ENCODE measurements at places on chromosomes 5 and 9.
A peak's percentile ranks its signal among the peaks of the same experiment; 100 is the strongest.

GRCh38 chr5:51373880-51374523 is 9.2 kb upstream of the ISL1 start:
- no peak for DNase-seq

DNA sequence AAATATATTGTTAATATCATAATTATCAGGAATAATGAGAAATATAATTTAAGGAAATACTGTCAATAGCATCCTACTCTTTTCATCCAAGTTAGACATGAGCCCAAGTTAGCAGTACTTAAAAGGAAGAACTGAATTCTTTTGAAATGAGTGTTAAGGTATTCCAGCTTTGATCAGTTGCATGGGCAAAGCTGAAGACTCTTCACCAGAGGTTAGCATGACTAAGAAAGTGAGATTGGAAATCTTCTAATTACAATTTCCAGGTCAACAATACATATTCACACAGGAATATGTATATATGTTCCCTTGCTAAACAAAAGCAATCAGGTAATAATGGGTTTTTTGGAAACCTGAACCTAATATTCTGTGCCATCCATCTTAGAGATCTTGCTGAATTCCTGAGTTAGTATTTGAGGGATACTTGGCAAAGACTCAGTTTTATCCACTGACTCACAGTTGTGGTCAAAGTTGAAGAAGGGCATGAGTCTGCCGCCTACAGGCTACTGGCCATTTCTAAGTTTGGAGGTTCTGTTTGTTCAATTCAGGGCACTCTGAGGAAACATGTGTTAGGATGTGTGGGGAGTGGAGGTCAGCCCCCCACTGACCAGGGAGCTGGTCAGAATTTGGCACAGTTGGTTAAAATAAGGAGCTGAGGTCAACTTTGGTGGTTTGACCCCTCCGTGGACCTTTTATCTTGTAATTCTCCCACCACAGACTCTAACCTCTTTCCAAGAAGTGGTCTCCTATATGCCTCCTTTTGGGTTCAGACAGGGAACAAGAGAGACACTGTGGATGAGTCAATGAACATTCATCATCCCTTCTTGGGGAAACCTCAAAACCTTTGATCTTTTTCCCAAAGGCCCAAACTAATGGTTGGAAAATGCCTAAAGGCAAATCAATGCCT is 118.3 kb downstream of the PIK3R1 start:
- DNase-seq: no peak

GRCh38 chr5:80125962-80126480 is 90.9 kb downstream of the THBS4 start:
- no peak for DNase-seq

- no peak for DNase-seq
Observed at GRCh38 chr5:87198010-87198409, 69.7 kb upstream of the RASA1 start.

DNA sequence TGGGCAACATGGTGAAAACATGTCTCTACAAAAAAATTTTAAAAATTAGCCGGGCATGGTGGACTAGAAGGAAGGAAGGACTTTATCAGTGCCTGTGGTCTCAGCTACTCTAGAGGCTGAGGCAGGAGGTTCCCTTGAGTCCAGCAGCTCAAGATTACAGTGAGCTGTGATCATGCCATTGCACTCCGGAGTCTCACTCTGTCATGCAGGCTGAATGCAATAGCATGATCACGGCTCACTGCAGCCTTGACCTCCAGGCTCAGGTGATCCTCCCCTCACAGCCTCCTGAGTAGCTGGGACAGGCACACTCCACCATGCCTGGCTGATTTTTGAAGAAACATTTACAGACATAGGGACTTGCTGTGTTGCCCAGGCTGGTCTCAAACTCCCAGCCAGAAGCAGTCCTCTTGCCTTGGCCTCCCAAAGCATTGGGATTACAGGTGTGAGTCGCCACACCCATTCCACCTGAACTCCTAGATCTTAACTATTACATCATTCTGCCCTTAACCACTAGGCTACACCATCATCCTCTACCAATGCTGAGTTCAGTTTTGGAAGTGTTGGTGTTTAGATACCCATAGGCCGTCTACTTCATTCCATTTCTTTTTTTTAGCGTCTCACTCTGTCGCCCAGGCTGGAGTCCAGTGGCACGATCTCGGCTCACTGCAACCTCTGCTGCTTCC is 2.0 kb upstream of the URM1 start:
- DNase-seq: no peak

DNA sequence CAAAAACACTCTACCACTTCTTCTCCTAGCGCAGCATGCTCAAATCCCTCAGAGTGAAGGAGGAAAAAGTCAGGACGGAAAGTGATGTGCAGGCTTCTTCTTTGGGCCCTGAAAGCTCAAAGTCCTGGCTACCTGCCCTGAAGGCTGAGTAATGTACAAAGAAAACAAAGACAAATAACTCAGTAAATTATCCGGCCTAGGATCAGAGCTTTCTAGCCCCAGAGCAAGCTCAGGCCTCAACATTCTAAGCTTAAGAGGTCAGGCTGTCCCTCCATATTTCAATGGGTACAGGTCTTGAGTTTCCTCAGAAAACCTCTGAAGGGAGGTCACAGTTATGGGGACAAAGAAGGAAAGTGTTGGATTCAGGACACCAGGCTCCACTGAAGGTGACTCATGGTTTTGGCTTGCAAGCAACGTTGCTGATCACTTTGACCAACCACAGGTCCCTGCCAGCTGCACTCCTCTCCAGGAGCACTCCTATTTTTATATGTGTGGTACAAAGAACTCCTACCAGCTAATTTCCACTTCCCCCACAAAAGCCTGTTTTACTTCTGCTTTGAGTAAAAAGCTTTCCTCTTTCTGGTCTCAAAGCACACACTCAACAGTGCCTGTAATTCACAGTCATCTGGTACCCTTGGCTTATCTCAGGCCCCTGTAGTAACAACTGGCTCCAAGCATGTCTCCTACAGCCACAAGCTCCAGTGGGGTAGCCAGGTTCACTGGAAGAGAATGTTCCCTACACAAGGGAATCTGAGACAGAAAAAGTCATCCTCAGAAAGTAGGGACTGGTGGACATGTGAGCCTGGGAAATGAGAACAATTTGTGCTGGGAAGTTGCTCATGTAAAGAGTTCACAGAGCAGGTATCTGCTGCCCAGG is 115.7 kb downstream of the UGCG start:
- peak; percentile 45 for DNase-seq

All from omental fat pad (tissue), 4 donors.